PC-9 (cell line): ENCODE measurements at places on chromosomes 6 and 20.

DNA sequence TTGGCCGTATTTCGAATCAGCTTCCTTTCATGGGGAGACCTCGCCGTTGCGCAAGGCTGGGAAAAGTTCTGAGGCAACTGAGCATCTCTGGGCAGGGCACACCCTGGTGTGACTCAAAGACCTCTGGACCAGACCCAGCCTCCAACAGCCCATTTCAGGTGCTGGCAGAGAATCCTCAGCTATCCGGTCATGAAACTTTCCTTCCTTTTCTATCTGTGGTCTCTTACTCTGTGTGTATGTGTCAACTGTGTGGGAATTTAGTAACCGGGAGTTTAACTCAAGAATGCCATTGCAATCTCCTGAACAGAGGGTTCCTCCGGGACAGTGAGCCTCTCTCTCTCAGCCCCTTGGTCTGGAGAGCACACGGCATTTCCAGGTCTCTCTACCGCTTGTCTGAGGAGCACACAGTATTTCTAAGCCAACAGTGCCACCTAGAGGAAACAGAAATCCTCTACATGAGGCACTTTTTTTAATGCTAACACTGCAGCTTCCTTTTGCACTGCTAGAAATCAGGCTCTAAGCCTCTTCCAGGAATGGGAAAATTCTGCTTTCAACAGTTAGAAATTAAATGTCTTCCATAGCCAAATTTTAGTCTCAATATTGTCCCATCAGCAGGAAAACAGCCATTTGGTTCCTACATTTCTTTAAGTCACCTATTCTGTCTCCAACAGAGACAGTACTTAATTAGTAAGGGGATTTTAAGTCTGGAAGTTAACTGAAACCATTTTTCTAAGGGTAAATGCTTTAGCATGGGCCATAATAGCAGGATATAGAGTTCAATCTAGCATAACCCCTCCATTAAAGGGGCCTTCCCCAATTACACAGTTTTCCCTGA lies 32.7 kb downstream of the PLN start:
- DNase-seq: no peak

GRCh38 chr20:21513881-21514540 lies at the start of gene NKX2-2:
TSS of gene NKX2-2 (minus strand) at chr20:21514064. CDS start at chr20:21513669, 395 bp downstream.
- no peak for DNase-seq

GRCh38 chr20:34705397-34706301 lies 1.5 kb downstream of the TP53INP2 start:
- peak; percentile 75 for DNase-seq

GRCh38 chr6:32108727-32109113 lies 418 bp downstream of the TNXB start:
- no peak for DNase-seq

- DNase-seq: no peak
Observed at GRCh38 chr6:63459814-63460213, 112.5 kb upstream of the LOC128125822 start.

DNA sequence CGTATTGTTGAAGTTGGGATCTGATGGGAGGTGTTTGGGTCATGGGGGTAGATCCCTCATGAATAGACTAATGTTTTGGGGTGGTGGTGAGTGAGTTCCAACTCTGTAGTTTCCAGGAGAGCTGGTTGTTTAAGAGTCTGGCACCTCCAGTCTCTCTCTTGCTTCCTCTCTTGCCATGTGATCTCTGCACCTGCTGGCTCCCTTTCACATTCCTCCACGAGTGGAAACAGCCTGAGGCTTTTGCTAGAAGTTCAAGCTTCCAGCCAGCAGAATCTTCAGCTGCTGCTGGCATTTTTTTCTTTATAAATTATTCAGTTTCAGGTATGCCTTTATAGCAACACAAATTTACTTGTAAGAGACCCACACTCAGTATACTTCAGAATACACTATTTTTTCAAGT lies 1021.6 kb downstream of the EYS start:
- DNase-seq: no peak

GRCh38 chr20:63651942-63652191 lies 1.4 kb downstream of the STMN3 start:
- no peak for DNase-seq

DNA sequence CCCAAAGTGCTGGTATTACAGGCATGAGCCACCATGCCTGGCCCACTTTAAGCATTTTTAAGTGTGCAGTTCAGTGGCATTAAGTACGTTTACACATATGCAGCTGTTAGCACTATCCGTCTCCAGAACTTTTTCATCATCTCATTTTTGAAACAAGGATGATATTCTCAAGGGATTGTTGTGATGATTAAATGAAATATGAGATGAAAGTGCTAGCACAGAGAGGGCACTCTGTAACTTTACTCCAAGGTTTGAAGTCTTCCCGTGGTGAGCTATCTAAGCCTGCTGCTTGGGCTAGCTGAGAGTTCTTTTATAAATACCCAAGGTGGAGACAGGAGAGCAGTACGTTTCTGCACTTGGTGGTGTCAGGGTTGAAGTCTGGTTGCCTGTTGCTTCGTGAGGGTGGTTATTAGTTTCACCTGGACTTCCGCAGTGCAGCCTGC lies 6.6 kb downstream of the TM9SF4 start:
- no peak for DNase-seq
